HCT116 (cell line): ENCODE measurements at places on chromosomes 2 and 18. TPM values are rescaled to one million over a fixed set of nuclear protein-coding genes. Genes with fewer than 3 reads are reported as not detected.

DNA sequence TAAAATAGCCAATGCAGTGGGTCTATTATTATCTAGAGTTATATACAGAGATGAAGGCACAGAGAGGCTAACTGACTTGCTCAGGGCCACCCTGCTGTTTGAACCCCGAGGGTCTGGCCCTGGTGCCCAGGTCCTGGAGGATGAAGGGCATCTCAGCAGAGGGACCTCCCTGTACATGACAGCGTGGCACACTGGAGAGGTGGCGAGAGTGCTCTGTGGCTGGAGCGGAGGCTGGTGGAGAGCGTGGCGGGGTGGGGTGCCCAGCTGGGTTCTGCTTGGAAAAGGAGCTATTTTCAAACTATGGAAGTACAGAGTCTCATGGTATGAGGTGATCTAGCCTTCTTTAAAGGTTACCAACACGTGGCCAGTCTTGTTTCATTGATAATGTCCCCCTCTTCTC lies 35.8 kb downstream of the GREB1 start:
- H3K27me3 ChIP-seq: no peaks in the 10 kb centered on the region
- no peaks in the 10 kb centered on the region for H3K4me1 ChIP-seq
- H3K4me3 ChIP-seq: no peak overlapping the region
- DNase-seq: no peak

DNA sequence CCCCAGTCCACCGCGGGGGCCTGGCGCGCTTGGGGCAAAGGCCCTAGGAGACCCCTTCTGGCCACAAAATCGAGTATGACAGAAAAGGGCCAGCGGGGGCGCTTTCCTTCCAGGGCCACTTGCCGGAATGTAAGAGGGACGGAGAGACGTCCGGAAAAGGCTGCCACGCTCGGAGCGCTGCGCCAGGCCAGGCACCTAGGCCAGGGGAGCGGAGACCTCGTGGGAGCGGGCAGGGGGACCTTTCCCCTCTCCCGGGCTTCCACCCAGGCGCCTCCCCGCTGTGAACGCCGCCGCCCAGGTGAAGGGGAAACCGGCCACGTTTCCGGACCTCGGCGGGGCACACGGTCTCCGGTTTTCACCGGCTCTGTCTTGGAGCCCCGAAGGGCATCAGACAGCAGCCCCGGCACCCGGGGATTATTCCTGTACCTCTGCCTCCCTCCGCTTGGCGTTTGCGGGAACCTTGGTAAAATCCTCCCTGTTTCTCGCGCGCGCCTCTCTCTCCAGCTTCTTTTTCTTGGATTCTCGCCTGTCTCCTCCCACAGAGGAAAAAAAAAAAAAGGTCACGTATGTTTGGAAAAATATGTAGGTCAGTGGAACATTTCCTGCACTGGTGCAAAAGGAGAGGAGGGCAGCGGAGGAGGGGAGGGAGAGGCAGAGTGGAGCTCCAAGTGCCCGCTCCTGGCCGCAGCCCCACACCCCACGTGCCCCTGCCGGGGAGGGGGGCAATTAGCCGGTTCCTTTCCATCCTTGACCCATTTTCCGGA lies 1.2 kb upstream of the NPAS2 start:
- no peaks in the 10 kb centered on the region for H3K36me3 ChIP-seq
- peak overlapping the region; percentile 58 for H3K27ac ChIP-seq
- DNase-seq: peak; percentile 10
- H3K4me3 ChIP-seq: peak overlapping the region; percentile 60
- H3K4me1 ChIP-seq: peaks cover 3% of the 10 kb centered on the region; the same call in 1 of the 2 replicates

Gene CHRND
- total RNA-seq: not detected

DNA sequence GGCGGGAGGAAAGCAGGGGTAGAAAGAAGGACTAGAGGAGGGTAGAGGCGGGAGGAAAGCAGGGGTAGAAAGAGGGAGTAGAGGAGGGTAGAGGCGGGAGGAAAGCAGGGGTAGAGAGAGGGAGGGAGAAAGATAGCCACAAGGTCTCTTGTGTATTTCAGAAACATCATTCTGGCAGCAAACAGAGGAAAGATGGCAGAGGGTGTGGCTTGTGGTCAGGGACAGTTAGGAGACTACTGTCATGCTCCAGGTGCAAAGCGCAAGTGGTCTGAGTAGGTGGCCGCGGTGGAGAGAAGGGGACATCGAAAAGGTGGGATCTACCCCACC lies 82.4 kb upstream of the TAF1B start:
- H3K36me3 ChIP-seq: no peaks in the 10 kb centered on the region
- H3K4me3 ChIP-seq: no peak overlapping the region
- H3K4me1 ChIP-seq: no peaks in the 10 kb centered on the region
- H3K27me3 ChIP-seq: no peaks in the 10 kb centered on the region

GRCh38 chr2:32210767-32211408 lies 45.2 kb downstream of the SLC30A6 start:
- H3K27me3 ChIP-seq: no peaks in the 10 kb centered on the region
- no peak overlapping the region for H3K4me3 ChIP-seq
- DNase-seq: no peak
- no peak overlapping the region for H3K27ac ChIP-seq
